ENCODE measurements at places on chromosomes 2 and 18.

- peak; percentile 80 for DNase-seq
These were observed 321.4 kb downstream of the TGIF1 start for GRCh38 chr18:3771121-3771971.

DNA sequence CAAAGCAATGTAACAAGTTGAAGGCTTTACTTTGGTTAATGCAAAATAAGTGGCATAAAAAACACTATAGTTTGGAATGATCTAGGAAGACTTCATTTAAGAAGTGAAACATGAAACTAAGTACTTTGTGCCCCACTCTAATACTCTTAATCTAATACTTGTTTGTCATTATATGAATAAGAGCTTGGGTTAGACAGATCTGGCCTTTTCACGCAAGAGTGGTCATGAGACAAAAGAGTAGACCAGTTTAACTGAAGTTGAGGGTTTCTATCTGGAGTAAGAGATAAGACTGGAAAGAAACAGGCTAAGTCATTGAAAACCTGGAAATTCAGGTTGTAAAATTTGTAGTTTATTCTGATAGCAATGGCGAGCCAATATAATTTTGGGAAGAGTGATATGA is 2.8 kb downstream of the SLC30A6 start:
- no peak for DNase-seq

DNA sequence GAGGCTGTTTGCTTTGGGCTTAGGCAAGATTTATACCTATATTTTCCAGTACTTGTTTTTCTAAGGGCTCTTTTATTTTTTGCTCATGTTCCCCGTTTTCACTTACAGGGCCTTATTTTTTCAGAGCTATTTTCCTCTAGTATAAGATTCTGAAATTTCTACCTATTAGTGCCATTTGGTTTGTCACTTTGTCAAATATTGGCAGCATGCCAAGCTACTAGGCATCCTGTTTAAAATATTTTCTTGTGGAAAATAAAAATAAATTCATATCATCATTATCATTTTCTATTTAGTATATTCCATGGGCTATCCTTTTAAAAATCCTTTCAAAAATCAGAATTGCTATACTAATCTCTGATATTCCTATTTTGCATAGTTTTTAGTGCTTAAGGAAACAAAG is 64.8 kb upstream of the CHST9 start:
- DNase-seq: no peak

DNA sequence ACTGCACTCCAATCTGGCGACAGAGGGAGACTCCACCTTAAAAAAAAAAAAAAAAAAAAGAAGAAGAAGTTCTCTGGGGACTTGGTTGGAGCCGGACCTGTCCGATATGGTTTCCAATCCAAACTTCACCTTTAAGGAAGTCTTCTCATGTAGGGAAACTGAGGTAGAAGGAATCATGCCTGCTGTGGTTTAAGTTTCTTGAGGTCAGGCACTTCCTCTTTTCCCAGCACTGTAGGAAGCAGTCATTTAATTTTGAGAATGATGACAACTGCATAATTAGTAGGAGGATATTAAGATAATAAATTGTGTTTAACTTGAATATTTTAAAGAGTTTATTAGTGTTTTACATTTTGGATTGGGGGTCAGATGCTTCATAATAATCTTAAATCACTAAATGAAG is 62.9 kb downstream of the KCNE4 start:
- DNase-seq: no peak

GRCh38 chr2:11554399-11554716 is 20.5 kb downstream of the GREB1 start:
- no peak for DNase-seq

DNA sequence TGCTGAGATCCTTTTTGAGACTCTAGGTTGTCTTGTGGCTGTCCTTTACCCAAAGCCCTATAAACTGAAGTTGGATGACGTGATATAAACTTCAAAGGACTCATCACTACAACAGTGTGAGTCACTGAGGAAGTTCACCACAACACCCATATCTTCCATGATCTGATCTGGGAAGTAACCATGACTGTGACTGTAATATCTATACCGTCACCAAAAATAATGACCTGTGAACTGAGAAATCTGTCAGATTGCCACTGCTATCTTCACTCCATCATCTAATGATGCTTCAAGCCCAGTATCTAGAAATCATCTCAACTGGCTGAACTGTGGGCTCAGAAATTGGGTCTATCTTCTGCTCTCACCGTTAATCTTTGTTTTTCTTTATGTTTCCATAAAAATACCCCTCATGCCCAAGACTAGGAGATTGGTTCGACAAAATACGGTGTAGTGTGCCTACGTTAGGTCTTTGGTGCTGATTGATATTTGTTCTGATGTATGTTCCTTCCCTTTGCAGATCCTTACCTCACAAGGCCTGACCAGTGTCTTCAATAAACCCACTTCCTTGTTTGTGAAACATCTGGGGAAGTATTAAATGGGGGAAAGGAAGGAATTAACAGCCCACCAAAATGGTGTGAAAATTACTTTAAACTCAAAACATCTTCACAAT is 78.2 kb downstream of the MYL12B start:
- DNase-seq: no peak

DNA sequence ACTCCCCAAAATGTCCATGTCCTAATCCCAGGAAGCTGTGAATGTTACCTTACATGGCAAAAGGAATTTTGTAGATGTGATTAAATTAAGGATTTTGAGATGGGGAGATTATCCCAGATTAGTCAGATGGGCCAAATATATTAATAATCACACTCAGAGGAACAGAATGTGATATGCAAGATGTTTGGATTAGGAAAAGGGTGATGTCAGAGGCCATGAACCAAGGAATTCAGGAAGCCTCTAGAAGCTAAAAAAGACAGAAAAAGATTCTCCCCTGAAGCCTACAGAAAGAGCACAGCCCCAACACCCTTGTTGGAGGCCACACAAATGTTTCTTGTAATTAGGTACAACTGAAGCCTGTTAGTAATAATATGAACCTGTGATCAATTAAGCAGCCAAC is 13.1 kb downstream of the TMEM131 start:
- no peak for DNase-seq

DNA sequence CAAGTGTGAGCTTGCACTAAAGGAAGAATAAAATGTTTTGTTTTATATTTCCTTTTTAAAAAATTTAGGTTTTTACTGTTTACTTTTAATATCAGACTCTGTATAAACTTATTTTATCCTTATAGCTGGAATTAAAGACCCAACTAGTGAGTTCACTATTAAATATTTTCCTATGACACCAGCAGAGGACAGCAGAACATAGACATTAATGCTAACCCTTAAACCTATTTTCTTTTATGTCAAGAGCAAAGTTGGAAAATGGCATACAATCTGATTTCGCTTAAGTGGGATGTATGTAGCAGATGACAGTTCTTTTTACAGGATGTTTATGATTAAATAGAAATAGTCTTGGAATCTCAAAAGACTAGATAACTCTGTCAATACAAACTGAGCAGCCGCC is 188.2 kb upstream of the XIRP2 start:
- DNase-seq: no peak
